Cardiac ventricle fibroblast (primary cell): ENCODE measurements at places on chromosomes 5 and 9. TPM values are rescaled to one million over a fixed set of nuclear protein-coding genes. Genes with fewer than 3 reads are reported as not detected.

The ACER2 gene
- total RNA-seq, result 9.5 and 10.5 TPM in 2 replicates

The IPO11 gene
- 9.4 and 13.2 TPM in 2 replicates for total RNA-seq

The CATSPER3 gene
- total RNA-seq, result not detected in 2 replicates

The PCDHB12 gene
- 0.29 and 0.56 TPM in 2 replicates for total RNA-seq

The ADRB2 gene
- not detected in 2 replicates for total RNA-seq

The LRRC70 gene
- total RNA-seq, result 0.87 and 1.5 TPM in 2 replicates

The ARHGEF28 gene
- total RNA-seq, result 1.2 and 6.0 TPM in 2 replicates

The PCDHGA2 gene
- total RNA-seq, result 3.5 and 5.2 TPM in 2 replicates

The ENHO gene
- total RNA-seq, result not detected in 2 replicates

The MARCHF11 gene
- not detected in 2 replicates for total RNA-seq

The OR1L8 gene
- 0.37 TPM in 1 of 2 replicates, not detected in the other for total RNA-seq

The PIP5K1B gene
- not detected in 2 replicates for total RNA-seq

The B4GALT7 gene
- 26.5 and 30.3 TPM in 2 replicates for total RNA-seq
